ENCODE measurements at places on chromosomes 7 and 10. TPM values are rescaled to one million over a fixed set of nuclear protein-coding genes. Genes with fewer than 3 reads are reported as not detected.

Gene CRYGN
- total RNA-seq = 0.13 TPM

Gene LIPA
- 57.8 TPM for total RNA-seq

Gene NDUFB2
- total RNA-seq = 155 TPM

Gene PCDH15
- total RNA-seq = not detected

Gene CLCN1
- total RNA-seq = not detected

Gene ACADSB
- total RNA-seq = 6.9 TPM

Gene NAPEPLD
- 40.8 TPM for total RNA-seq

Gene NKX6-2
- total RNA-seq = not detected

Gene TAS2R4
- 0.99 TPM for total RNA-seq

Gene TWIST1
- total RNA-seq = 31.2 TPM

Gene FOXP2
- 2.2 TPM for total RNA-seq

Gene SORBS1
- total RNA-seq = 1.5 TPM

Gene MRPS16
- 50.2 TPM for total RNA-seq

Gene DYDC2
- total RNA-seq = not detected

Gene CPA2
- not detected for total RNA-seq

Gene FLNC
- 110 TPM for total RNA-seq

Gene CALML5
- not detected for total RNA-seq

Gene PARD3
- total RNA-seq = 45.3 TPM

Gene ADRB1
- total RNA-seq = not detected

Gene CYP3A4
- not detected for total RNA-seq

Gene ADARB2
- not detected for total RNA-seq

Gene SLC18A3
- not detected for total RNA-seq

Gene BAIAP2L1
- 0.92 TPM for total RNA-seq

Gene PANK1
- 2.5 TPM for total RNA-seq

Gene BMPER
- 5.9 TPM for total RNA-seq

Gene NRCAM
- 1.6 TPM for total RNA-seq

Gene CYP2E1
- total RNA-seq = 0.40 TPM

Gene NEUROG3
- total RNA-seq = not detected

Gene HMX2
- total RNA-seq = not detected

Gene AS3MT
- total RNA-seq = 8.2 TPM

Gene SUPV3L1
- total RNA-seq = 23.3 TPM

Gene DENND2A
- total RNA-seq = 22.2 TPM

Gene NUTM2A
- total RNA-seq = 0.19 TPM

Gene PIP4K2A
- 45.6 TPM for total RNA-seq
